SJSA1 (cell line): ENCODE measurements at places on chromosomes 1 and 21.

DNA sequence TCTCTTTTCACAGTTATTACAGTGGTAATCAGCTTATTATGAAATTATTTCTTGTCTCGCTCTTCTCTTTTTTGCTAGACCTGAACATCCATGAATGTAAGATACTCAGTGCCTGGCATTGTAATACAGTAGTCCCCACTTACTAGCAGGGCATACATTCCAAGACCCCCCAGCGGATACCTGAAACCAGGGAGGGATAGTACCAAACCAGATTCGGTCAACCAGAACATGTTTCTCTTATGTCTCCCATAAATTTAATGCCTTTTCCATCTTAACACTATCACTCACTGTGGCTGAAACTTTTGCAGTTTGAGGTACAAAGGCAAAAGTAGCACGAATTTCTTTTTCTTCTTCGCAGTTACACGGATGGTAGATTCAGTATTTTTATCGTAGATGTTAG lies 24.6 kb upstream of the B3GALT2 start:
- no peak for DNase-seq

GRCh38 chr1:233695901-233696300 lies 82.0 kb downstream of the KCNK1 start:
- no peak for DNase-seq

DNA sequence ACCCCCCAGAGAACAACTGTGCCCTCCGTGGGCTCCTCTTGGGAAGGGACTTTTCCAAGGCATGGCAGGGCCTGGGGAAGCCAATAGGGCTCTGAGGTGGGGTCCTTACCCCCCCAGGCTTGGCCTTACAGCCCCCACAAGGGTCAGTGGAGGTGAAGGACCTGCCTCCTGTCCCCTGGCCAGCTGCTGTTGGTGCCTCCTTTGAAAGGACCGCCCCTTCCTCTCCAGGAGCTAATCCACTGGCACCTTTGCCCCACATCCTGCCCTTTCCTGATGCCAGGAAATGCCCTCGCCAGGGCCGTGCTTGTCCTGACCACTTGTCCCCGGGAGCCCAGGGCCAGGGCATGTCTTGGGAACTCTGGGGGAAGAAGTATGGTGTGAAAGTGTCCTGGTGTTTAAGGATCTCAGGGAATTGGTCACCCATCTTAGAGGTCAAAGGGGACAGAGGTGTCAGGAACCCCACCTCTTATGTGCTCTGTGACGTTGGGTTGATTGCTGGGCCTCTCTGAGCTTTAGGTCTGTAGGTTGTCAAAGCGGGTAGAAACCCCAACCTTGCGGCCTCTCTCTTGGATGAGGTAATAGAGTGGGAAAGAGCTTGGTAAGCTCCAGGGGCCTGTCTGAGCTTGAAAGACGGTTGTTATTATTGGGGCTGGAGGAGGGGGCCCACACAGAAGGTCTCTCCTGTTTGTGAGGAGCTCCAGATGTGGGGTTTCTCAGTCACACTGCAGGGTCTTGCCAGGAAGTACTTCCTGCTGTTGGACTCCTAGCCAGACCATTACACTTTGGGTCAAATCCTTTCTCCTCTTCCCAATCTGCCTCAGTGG lies 2.8 kb downstream of the KCNQ4 start:
- no peak for DNase-seq

DNA sequence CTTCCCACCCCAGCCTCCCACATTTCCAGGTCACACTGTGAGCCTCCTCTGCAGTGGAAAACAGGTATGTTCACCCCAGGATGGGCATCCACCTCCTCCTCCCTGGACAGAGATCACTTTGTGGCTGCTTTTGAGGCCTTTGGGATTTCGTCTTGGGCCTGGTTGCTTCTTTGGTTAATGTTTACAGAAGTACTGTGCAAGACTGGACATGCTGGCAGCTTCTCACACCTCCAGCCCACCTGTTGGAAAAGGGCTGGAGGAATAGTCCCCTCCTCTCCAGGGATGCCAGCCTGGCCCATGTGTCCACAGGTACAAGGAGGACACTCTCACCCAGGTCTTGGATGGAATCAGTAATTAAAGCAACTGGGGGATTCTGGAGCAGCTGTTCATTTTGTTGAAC lies 56.1 kb downstream of the KAZN start:
- no peak for DNase-seq

GRCh38 chr1:18939398-18940302 lies 16.8 kb downstream of the IFFO2 start:
- no peak for DNase-seq

DNA sequence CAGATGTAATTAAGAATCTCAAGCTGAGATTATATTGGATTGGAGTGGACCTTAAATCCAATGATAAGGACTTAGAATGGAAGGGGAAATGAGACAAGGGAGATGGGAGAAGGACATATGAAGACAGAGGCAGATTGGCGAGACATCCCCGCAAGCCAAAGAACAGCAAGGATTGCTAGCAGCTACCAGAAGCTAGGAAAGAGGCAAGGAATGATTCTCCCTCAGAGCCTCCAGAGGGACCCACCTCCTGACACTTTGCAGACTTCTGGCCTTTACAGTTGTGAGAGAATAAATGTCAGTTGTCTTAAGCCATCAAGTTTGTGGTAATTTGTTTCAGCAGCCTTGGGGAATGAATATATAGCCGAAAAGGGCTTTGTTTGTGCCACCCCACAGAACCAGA lies 20.7 kb downstream of the METTL13 start:
- no peak for DNase-seq

- no peak for DNase-seq
These were observed 385.1 kb downstream of the LTN1 start for GRCh38 chr21:28607545-28607944.

DNA sequence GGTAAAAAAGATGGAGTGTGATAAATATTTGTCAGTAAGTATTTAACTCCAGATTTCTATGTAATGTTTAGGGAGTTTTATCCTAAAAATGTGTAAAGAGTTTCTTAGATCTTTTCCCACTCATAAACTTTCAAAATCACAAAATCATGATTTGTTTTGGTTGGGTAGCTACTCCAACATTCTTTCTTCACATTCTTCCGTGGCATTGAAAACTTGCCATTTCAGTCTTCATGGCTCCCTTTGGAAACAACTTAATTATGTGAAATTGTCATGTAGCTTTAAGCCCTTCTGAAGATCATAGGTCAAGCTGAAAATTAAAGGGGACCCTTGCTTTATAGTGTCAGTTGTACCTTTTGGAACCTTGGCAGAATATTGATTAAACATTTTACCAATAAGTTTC lies 73.2 kb downstream of the ADGRL2 start:
- no peak for DNase-seq

DNA sequence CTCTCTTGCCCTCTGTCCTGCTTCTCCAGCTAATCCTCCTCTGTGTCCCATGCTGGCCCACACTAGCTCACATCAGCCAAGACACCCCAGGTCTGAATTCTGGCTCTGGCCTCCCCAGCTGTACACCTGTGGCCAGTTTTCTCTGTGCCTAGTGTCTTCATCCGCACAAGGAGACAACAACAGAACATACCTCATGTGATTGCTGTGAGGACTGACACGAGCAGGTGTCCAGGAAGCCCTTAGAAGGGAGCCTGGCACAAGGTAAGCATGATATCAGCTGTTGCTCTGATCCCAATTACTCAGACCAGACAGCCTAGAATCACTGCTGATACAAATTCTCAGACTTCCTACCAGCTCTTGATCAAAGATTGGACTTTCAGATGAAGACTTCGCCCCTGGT lies 71.2 kb upstream of the GJB5 start:
- DNase-seq, result no peak

DNA sequence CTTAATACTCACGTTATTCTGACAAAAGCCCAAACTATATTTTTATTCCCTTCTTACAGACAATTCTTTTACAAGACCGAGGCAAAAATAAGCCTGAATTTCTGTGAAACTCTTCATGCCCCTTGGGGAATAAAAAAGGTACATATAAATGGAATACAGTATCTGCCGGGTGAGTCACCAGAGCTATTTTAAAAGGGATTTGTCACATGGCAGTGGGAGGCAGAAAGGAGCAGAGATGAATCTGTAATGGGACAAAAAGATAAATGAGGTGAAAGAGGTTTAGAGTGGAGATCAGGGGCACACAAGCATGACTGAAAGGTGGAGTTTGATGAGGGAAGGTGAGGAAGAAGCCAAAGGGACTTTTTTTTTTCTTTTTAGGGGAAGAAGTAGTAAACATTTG lies 8.8 kb downstream of the XCL1 start:
- peak; percentile 20 for DNase-seq

GRCh38 chr1:85991261-85991660 lies 165.3 kb downstream of the COL24A1 start:
- no peak for DNase-seq
